ENCODE measurements at places on chromosomes 16 and 17.

DNA sequence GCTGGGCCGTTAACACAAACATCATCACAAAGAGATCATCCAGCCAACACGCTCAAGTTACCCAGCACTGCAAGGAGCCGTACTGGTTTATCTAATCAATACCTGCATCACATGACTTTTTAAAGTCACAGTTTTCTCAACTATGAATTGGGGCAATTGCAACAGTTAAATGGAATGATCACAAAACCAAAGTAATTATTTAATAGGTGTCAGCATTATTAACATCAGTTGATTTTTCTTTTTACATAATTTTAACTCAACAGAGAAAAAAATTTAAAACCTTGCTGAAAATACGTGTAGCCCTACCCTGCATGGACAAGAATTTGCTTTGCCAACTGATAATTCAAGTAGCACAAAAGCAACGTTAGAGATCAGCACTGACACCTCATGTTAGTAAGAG, 95.7 kb upstream of the SOX9 start:
- no peak for DNase-seq

DNA sequence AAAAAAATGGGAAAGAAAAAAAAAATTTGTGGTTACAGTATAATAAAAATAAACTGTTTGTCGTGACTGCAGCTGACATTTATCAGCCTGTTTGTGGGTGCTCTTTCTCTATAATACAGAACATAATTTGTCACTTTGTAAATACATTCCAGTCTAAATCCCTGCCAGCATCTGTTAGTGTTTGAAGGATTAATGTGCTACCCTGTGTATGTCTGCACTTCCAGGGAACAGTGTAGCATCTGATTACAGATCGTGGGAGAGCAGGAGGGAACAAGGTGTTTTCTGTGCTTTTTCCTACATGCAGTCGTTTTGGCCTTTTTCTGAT, 265.1 kb downstream of the WWOX start:
- no peak for DNase-seq

- no peak for DNase-seq
Measured at GRCh38 chr16:85480727-85481101, 132.4 kb upstream of the GSE1 start.

DNA sequence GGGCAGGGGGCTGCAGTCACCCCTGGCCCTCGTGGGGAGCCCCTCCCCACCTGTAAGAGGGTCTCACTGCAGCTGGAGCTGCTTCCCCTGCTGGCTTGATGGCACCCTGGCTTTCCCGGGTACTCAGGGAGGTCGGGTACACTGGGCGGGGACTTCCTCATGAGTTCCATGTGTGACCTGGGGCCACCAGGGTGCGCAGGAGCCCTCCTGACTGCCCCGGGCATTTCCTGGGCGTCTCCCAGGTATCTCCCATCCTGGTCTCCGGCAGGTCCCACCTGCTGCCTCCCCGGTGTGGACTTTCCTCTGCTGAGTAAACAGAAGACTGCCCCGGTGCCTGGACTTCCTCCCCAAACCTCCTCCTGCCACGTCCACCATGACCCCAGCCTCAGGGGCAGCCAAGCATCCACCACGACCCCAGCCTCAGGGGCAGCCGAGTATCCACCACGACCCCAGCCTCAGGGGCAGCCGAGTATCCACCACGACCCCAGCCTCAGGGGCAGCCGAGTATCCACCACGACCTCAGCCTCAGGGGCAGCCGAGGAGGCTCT, 40.9 kb downstream of the CBFA2T3 start:
- DNase-seq, result peak; percentile 63

DNA sequence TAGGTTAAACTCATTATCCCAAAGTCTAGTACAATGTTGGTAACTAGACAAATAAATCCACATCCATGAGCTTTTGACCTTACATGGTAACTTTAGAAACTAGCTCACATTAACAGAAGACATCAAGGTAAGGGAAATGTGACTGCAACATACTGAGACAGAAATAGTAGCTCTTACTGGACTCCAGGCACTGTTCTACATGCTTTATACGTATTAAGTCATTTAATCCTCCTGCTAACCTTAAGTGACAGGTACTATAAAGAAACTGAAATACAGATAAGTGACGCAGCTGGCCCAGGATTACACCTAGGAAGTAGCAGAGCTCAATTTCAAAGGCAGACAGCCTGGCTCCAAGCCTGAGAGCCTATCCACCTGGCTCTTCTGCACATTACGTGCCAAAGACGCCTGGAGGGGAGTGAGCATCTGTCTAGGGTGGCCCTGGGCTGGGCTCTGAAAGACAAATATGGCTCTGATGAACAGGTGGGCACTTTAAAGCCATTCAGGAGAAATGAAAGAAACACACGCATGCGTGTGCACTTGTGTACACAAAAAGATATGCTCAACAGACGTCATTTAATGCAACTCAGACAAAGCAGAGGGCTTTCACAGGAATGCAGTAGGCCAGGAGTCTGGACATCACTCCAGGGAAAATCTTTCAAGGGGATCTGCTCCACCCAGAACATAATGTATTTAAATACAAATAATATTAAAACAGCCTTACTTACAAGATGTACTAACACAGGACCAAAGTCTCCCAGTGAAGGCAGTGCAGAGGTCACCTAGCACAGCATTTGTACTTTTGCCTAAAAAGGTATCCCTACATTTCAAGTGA, 4.4 kb downstream of the ZC3H7A start:
- DNase-seq, result no peak

DNA sequence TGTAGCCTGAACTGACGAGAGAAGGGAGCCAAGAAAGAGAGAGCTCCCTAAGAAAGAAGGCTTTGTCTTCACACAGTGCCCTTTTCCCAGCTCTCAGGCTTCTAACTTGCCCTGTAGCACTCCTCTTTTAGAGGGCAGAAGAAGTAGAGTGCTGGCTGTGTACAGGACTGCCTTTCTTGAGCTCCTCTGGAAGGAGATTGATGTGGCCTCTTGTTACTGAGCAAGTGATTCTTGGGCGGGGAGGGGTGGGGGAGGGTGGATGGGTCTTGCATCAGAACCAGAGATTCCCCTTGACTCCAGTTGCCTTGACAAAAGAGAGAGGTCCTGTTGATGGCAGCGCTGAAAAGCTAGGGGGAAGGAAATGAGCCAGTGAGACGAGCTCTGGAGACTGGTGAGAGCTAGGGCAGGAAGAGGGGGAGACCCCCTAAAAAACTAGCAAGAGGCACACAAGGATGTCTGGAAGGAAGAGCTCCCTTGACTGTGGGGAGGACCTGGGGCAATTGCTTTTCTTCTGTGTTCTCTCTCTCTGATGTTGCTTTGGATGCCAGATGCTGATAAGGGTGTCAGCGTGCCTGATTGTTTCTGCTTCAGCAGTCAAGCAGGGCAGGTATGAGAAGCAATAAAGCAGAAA, 18.4 kb downstream of the GPR179 start:
- peak; percentile 53 for DNase-seq

DNA sequence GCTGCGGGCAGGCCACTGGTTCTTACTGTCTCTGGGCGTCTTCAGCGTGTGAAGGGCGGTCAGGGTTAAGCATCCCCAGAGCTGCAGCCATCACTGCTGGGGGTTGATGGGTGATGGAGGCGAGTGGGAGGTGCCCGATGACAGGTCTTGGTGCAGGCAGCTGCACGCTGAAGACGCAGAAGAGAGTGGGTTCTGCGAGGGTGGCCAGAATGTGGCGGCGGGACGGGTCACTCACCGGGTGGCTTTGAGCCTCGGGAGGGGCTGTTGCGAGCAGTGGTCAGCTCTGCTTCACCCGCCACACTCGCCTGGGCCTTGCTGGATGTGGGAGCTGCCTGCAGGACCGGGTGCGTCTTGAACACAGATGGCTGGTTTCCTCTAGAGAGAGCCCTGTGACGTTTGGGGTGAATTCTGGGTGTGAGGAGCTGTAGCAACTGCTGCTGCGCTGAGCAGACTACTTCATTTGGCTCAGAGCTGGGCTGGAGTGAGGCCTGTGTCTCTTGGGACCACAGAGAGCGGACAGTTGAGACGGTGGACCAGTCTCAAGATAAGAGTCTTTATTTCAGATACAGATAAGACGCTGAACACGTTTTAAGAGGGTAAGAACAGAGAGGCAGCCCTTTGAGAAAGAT, 44.6 kb upstream of the ZNF750 start:
- DNase-seq, result no peak

DNA sequence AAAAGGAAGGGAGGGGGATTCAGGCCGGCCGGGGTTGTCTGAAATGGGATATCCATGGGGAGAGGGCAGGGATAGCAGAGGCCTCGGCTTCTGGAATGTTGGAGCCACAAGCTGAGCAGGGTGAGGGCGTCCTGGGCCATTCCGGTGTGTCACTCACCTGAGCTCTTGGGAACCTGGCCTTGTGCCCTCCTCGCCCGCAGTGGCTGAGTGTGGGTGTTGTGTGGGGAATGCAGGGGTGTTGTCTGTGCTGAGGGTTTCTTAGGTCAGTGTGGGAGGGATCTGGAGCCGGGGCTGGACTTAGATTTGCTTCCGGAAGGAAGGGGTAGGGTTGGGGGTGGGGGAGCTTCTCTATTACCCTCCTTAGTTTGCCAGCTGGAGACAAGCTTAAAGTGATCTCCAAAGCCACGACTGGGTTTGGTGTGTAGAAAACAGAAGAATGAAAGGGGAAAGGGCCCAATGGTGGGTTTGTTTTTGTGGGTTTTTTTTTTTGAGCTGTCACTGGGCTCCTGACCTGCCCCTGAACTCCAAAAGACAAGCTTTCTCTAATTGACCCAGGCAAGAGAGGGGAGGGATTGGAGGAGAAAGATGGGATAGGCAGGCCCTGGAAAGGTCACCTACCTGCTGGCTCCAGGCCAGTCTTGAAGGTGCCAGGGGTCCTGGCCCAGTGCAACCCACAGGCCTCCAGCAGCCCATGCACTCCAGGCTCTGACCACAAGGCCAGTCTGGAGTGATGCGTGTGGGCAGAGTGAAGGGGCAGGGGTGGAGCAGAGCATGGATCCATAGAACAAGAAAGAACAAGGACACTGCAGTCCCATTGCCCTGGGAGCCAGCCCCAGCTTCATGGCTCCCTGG, at the start of gene SULT1A2:
Gene SULT1A2, minus strand, starts transcription at position 211 of the 852 bp plus-strand sequence. CDS start 1,120 bp downstream, outside the sequence.
- peak; percentile 44 for DNase-seq

- no peak for DNase-seq
Measured at GRCh38 chr17:9557161-9557755, 18.4 kb downstream of the STX8 start.

DNA sequence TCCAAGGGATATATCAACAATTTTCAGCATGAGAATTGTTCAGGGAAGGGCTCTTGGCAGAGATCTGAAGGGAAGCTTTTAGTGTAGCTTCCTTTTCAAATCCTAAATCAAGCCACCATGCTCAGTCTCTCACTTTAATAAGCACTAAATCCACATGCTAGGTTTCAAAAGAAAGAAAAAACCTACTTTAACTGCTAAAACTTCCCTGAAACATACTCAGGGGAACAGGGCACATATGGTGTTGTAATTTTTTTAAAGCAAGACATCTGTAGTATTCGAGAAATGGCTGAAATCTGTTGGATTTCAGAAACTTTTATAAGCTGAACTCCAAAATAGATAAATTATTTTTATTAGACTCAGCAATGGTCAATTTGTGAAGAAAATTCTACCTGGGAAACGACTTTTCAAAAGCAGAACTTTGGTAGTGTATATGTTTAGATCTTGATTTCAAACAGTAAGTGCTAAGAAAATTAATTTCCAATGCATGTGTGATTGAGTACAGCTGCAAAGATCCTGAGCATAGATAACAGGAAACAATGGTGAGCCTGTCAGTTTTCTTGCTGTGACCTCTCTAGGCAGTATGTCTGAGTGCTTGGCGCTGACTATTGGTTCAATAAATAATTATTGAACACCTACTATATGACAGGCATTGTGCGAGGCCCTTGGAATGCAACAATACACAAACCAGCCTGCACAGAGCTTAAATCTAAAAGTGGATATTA, 804.5 kb upstream of the SOX9 start:
- DNase-seq, result no peak

- DNase-seq, result no peak
Measured at GRCh38 chr16:57427307-57427706, 19.9 kb downstream of the CIAPIN1 start.

- no peak for DNase-seq
Measured at GRCh38 chr17:7235693-7236665, 1.7 kb upstream of the DVL2 start.

- DNase-seq, result no peak
Measured at GRCh38 chr17:48486557-48486956, 44.3 kb downstream of the HOXB1 start.

- no peak for DNase-seq
Measured at GRCh38 chr16:61042737-61043136, 993.5 kb downstream of the CDH8 start.

- DNase-seq, result no peak
Measured at GRCh38 chr17:49598918-49599317, 23.2 kb downstream of the NXPH3 start.

DNA sequence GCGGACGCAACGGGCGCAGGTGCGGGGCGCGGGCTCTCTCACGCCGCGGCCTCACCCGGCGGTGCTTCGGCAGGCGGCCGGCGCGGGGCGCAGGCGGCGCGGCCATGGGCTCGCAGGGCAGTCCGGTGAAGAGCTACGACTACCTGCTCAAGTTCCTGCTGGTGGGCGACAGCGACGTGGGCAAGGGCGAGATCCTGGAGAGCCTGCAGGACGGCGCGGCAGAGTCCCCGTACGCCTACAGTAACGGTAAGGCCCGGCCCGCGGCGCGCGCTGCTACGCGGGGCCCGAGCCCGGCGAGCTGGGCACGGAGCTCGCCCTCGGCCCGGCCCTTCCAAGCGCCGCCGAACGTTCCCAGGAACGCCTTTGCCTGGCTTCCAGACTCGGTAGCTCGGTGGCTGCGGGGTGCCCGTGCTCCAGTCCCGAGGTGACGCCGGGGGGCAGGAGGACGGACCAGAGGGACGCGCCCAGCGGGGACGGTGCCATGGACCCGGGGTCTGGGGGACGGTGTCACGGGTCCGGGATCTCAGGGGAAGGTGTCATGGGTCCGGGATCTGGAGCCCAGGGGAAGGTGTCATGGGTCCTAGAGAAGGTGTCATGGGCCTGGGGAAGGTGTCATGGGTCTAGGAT, 435 bp downstream of the RAB40C start:
- peak; percentile 49 for DNase-seq

DNA sequence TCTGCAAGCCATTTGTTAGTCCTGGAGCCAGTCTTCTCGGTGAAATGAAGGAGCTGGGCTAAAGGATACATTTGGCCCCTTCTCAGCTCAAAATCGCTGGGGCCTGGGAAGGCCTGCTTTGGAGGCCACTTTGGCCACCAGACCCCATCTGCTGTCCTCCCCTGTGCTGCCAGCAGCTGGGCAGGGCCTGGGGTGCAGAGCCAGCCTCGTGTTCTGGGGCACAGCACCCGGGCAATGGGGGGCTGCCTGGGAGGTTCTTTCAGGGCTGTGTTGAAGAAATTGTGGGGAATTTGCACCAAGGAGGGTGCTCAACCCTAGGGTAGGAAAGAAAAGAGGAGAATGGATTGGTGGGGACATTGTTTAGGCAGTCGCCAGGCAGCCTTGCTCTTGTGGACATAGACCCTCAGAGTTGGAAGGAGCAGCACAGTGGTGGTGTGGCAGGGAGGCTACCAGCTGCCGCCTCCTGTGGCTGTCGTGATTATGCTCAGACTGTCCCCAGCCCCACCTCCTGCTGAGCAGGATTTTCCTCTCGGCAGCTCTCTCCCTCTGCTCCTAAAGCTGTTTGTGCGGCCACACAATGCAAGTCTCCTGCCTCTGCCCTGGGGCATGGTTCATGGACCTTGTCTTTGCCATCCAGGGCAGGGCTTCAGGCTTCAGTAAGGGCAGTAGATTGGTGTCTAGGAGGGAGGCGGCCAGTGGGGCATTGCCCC, 174.8 kb downstream of the NTN1 start:
- no peak for DNase-seq

Measured in common myeloid progenitor, CD34-positive (primary cell).